SW 1271 (cell line): ENCODE measurements at places on chromosomes 13 and 19.

- no peak for DNase-seq
These were observed at the start of gene ZNF578 for GRCh38 chr19:52453324-52454094. Gene ZNF578, plus strand, starts transcription at chr19:52453553. Its CDS starts 48,293 bp downstream, at chr19:52501846.

GRCh38 chr19:48806518-48806817 is 4.4 kb downstream of the BCAT2 start:
- DNase-seq, result no peak

DNA sequence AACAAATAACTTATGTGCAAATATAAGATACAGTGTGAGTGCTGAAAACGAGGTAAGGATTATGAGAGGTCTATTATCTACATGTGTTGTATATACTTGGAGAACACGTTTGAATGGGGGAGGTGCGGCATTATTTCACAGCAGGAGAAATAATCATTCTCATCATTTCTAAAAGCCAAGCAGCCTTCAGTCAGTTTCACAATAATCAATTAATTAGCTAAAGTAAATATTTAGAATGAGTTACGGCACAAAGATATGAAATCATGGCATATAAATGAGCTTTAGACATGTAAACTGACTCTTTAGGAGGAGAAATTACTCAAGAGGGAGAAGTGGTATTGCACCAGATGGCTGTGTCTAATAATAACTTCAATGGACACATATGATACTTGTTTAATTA is 366.6 kb downstream of the DNAJC15 start:
- DNase-seq, result no peak

- DNase-seq, result peak; percentile 23
These were observed 63.4 kb downstream of the EFNB2 start for GRCh38 chr13:106471957-106472543.

GRCh38 chr13:29581666-29582065 is 13.8 kb downstream of the SLC7A1 start:
- no peak for DNase-seq

GRCh38 chr19:55670280-55671053 is 4.6 kb upstream of the EPN1 start:
- DNase-seq, result no peak

DNA sequence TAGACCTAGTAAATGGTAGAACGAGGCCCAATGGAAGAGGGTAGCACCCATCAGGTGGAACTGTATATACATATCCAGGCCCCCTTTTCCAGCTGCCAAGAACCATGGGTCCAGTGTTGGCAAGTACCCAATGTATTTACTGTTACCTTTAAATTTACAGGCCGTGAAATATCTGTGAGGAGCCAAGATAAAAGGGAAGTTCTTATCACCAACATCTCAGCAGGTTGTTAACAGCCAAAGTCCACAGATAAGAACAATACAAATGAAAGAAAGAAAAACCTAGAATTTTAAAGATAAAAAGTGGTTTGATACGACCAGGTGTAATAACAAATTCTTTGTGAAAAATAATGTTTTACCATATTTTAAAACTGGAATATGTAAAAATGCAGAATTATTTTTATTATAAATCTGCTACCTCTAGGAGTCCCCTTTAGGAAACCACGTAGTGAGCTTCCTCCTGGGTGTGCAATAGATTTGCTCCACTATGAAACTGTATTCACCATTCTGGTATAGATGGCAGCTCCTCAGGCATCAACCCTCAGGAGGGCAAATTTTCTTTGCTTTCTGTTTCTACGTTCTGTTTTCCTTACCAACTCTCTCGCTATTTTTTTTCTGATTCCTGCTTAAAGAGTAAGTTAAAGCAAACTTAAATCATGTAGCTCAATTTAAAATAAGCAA is 292.2 kb upstream of the SLC10A2 start:
- no peak for DNase-seq

DNA sequence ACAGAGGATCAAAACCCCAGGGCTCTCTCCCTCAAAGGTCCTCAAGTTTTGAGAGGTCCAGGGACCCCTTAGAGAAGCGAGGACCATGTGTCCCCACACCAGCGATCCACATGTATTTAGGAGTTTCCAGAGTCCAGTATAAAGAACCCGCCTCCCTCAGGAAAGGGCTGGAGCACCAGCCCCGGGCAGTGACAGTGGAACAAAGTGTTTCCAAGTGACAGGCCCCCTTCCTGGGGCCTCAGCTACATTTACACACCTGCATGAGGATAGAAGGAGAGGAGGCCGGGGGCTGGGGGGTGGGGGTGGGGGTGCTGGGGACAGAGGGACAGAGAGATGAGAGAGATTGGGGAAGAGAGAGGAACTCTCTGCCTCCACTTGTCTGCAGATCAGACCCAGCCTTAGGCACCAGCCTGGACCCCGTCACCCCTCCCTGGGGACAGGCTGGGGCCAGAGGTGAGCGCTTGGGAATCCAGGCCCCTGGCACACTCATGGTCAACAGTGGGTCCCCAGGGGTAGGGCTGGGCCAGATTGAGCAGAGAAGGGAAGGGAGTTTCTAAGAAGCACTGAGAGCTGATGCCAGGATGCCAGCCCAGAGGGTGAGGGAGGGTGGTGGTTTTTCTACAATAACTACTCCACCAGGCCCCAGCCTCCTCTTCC is 802 bp downstream of the BCAM start:
- DNase-seq, result no peak

GRCh38 chr13:73832128-73832588 is 302.0 kb downstream of the KLF12 start:
- no peak for DNase-seq

GRCh38 chr19:4559569-4559968 is at the start of gene SEMA6B:
Gene SEMA6B, minus strand, starts transcription at chr19:4559684. Its CDS starts 1,227 bp downstream, at chr19:4558457.
- DNase-seq, result no peak

GRCh38 chr13:76948149-76948548 is at the start of gene ACOD1:
Gene ACOD1, plus strand, starts transcription at chr13:76948511. Its CDS starts 48 bp downstream, at chr13:76948559.
- DNase-seq, result no peak

DNA sequence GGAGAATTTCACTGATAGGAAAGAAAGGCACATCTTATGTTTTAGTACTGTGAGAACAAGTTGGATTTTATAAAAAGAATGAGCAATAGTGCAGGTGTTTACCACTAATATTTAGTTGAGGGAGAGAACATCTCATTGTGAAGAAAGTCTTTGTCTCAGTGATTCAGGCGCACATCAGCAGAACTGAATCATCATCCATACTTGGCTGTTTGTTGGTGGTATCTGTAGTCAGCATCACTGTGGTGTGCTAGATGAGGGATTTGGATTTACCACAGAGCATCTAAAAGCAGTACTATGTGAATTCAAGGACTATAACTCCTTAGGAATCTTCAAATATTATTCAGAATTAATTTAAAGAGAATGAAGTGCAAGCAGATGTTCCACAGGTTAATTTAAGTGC is 1380.5 kb upstream of the ATXN8OS start:
- no peak for DNase-seq

- DNase-seq, result no peak
These were observed 5.5 kb downstream of the ZNF493 start for GRCh38 chr19:21402303-21402985.

GRCh38 chr19:9823816-9824215 is 3.9 kb upstream of the UBL5 start:
- no peak for DNase-seq

DNA sequence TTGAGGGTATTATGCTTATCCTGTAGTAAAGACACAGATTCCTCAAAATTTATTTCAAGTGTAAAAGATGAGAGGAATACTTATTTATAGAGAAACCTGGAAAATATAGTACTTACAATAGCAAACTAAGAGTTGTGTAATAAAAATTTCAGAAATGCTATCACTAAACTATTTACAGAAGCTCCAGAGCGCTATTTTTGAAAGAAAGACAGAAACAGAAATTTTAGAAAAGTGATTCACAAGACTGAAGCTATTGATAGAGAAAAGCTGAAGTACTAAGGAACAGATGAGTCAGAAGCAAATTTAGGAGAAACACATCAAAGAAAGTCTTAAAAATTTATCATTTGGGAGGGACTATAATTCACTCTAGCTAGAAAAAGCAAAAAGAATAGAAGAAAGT is 1174.2 kb downstream of the DIAPH3 start:
- no peak for DNase-seq

GRCh38 chr19:54558339-54558738 is 15.3 kb upstream of the LILRA2 start:
- DNase-seq, result no peak

GRCh38 chr19:1101337-1101698 is 2.5 kb upstream of the GPX4 start:
- no peak for DNase-seq

DNA sequence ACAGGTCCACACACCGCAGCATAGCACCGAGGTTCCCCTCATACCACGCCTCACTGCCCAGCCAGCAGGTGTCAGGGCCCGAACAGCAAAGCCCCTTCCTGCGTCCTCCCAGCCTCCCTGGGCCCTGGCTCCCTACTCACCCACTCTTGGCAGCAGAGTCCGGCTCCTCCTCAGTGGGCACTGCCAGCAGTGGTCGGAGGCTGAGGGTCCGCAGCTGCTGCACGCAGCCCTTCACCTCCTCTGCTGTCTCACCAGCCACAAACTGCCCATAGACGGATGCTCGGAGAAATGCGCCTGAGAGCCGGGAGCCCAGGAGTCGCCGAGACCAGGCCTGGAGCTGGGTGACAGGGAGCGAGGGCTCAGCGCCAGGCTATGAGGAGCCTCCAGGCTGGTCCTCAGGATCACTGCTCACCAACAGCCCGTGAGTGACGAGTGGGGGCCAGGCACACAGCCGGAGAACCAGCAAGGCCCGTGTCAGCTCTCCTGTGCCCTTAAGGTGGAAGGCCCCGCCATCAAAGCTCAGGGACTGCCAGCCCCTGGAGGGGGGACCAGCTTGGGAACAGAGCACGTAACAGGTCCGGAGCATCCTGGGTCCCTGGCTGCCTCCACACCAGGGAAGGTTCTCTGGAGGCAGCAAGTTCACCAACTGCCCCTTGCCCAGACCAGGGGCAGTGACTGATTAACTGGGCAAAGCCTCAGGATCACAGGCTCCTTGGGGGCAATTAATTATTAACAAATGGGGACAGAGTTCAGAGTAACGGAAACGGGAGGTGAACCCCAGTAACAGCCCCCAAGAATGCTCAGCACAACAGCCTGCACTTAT is at the start of gene PRODH2:
TSS of gene PRODH2 (minus strand) at position 626 of the 823 bp plus-strand sequence. CDS start at position 586, 40 bp downstream.
- no peak for DNase-seq

DNA sequence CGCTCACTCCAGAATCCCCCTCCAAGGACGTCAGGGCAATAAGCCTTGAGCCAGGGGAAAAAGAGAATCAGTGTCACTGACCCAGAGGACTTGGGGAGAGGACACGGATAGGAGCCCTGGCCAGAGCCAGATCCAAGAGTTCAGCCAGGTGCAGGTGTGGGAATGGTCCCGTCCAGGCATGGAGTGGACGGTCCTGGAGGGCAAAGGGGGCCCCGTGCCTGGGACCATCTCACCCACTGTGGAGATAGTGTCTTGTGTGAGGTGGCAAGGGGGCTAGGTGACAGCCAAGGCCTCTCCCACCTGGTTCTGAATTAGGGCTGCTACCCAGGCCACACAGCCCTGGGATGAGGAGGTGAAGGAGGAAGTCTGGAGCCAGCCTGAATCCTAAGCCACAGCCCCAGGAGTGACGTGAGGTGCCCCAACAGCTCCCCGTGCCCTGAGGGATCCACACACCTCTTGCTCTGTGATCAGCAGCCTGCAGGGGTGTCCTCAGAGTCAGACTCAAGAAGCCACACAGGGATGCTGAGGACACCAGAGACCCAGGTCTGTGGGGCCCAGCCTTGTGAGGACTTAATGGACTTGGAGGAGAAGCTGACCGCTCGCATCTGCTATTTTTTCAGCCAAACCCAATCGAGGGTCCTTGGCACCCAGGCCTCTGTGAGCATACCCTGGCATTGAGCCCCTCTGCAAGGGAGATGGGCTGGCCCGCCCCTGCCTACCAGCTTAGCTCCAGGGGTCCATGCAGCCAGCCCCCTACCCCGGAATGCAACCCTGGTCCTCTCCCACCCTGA is 16.4 kb upstream of the ZNF14 start:
- no peak for DNase-seq

GRCh38 chr13:35731471-35731870 is 255.0 kb upstream of the MAB21L1 start:
- no peak for DNase-seq

DNA sequence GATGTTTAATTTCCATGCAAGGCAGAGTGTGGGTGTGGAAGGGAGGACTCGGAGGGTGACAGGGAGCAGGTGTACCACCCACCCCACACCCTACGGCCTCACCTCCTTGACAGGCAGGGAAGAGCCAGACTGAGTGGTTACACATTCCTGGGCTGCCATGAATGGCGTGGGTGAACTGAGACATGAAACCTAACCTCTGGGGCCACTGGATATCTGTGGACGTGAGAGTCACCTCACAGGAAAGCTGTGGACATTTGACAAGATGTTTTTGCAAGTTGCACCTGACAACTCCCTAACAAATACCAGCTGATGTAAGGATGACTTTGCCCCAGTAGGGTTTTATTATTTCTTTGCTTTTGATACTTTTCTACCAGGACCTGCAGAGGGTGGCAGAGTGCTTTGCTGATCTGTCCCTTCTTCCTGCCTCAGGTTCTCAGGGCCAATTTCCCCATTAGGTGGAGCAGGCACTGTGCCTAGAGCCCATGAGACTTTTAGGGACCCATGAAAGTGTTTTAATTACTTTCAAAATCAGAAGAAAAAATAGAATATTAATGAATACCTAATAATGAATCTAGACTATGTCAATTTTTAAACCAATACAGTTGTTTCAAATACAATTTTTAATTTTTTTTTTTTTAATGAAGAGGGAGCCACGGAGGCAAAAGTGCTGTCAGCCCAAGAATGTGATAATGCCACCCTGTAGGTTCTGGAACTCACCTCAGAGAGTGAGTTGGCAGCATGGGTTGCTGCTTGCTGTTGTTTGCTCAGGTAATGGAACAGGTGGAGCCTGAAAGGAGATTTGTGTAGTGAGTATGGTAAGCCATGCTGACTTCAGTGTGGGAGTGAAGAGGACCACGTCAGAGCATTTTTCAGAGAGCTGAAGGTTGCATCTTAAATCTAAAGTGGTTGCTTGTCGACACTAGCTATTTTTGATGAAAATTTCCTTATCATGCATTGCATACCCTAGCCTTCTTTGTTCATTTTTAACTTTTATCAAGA is 58.0 kb upstream of the CYSLTR2 start:
- peak; percentile 9 for DNase-seq

- no peak for DNase-seq
These were observed 413.3 kb downstream of the KCTD12 start for GRCh38 chr13:76472916-76473315.

GRCh38 chr13:95505265-95505664 is 47.3 kb upstream of the CLDN10 start:
- DNase-seq, result no peak

DNA sequence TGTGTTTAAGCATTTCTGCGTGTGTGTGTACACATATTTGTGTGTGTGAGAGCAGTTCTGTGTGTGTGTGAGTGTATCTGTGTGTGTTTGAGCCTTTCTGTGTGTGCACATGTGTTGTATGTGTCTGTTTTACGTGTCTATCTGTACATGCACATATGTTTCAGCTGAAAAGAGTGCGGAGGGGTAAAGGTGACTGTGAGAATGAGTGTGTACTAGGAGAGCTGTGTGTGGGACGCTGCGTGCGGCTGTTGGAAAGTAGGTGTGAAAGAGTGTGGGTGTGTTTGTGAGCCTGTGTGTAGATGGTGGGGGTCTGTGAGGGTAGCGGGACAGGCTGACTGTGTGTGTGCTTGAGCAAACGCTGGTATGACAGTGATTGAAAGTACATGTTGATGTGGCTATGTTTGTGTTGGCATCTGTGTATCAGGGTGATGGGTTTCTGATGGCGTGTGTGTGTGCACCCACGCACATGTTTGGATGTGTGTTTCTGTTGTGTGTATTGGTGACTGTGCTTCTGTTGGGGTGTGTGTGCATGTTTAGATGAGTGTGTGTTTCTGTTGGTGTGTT is 7.5 kb upstream of the TPM4 start:
- no peak for DNase-seq

GRCh38 chr13:51488212-51488611 is 35.4 kb upstream of the INTS6 start:
- no peak for DNase-seq
